ENCODE measurements at places on chromosomes 16 and 17. TPM values are rescaled to one million over a fixed set of nuclear protein-coding genes. Genes with fewer than 3 reads are reported as not detected.
A peak's percentile ranks its signal among the peaks of the same experiment; 100 is the strongest.

DNA sequence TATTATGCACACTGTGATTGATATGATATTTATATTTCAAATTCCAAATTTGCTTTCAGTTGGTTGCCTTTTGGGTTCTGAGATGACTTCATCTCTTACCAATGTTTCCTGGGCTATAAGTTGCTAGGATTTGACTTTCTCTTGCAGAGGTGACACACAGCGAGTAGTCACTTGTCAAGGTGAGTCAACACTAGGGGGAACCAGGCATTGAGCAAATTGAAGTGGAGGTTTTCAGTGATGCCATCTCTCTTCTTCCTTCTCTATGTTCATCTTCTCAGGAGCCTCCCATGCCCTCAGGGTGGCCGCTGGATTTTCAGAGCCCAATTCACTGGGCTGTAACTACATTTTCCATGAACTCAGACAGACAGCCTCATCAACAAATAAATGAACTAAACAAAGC lies 6.0 kb upstream of the CPD start:
- no peak for DNase-seq

DNA sequence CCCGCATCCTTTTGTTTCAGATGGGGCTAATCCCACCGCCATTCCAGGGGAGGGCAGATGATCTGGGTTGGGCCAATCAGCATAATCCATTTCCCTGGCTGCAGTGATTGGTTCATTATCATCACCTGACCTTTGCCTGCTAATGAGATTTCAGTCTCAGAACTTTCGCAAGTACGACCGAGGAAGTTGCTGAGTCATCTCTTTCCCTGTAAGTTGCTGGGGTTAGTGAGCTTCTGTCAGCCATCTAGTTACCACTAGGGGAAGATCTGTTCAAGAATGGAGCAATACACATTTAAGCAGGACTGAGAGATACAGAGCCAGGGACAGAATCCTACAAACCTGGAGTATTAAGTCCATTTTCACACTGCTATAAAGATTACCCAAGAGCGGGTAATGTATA lies 65.3 kb upstream of the NUDT7 start:
- no peak for DNase-seq

DNA sequence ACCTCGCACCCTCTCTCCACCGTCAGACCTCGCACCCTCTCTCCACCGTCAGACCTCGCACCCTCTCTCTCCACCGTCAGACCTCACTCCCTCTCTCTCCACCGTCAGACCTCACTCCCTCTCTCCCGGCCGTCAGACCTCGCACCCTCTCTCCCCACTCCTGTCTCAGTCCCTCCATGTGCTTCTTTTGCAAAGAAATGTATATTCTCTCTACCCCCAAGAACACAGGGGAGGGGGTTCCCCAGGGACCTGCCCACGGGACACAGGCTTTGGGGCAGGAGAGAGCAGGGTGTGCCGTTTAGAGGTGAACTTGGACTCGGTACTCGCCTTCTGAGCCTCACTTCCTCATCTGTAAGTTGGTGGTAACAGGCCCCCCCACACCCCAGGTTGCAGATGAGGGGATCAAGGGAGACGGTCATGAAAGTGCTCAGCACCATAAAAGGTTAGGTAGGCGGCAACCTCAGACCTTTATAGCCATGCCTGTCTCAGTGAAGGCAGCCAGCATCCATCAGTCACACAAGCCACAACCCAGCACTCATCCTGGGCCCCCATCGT lies 63.7 kb downstream of the RPH3AL start:
- no peak for DNase-seq

- DNase-seq = no peak
These were observed 15.4 kb upstream of the NDEL1 start for GRCh38 chr17:8420041-8420934.

The PRSS22 gene
- total RNA-seq = not detected

- no peak for DNase-seq
These were observed 5.4 kb downstream of the NDUFAF8 start for GRCh38 chr17:81244358-81245023.

GRCh38 chr17:12673788-12674187 lies 8.1 kb downstream of the MYOCD start:
- DNase-seq = no peak

The TIGD7 gene
- 2.1 TPM for total RNA-seq

- no peak for DNase-seq
These were observed 7.6 kb downstream of the CLEC10A start for GRCh38 chr17:7072406-7072805.

The GNPTG gene
- 45.9 TPM for total RNA-seq

- DNase-seq = no peak
These were observed 113.7 kb downstream of the ABCC6 start for GRCh38 chr16:16109453-16110110.

DNA sequence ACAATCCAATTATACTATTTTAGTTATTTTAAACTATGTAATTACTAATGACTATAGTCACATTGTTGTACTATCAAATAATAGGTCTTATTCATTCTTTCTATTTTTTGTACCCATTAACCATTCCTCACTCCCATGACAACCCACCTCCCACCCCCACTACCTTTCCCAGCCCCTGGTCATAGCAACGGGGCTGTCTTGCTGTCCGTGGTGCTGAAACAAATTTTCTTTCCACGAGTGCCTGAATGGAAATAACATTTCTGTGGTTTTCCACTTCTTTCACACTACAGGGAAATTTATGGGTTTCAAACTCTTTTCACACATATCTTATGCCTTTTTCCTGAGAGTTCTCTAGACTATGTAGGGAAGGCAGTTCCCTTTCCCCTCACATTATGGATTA lies 326.6 kb downstream of the PHKB start:
- no peak for DNase-seq

- no peak for DNase-seq
These were observed 2.4 kb upstream of the C16orf54 start for GRCh38 chr16:29747947-29748759.

DNA sequence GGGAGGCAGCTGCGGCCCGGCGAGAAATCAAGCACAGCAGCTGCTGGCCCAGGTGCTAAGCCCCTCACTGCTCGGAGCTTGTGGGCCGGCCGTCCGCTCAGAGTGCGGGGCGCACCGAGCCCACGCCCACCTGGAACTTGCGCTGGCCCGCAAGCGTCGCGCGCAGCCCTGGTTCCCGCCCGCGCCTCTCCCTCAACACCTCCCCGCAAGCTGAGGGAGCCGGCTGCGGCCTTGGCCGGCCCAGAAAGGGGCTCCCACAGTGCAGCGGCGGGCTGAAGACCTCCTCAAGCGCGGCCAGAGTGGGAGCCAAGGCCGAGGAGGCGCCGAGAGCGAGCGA lies 92.9 kb downstream of the HAPSTR1 start:
- no peak for DNase-seq

GRCh38 chr17:73706858-73707257 lies 62.6 kb upstream of the SDK2 start:
- DNase-seq = no peak

The CORO1A gene
- total RNA-seq = 4.3 TPM

DNA sequence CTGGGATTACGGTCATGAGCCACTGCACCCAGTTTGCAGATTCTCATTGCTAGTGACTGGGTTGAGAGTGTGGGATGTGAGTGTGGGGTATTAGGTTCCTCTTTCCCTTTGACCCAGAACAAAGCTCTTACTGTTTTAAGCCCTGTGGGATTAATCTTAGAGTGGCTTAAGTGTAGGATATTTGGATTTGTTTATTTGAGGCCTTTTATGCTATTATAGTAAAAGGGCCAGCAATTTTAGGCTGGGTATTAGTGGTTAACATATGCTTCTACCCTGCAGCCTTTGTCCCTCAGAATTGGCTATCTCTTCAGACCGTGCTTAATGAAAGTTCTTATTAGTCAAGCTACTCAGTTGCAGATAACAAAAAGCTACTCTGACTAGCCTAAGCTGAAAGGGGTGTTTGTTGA lies 3.2 kb downstream of the SGF29 start:
- no peak for DNase-seq

The MYL11 gene
- total RNA-seq = not detected

The CCDC200 gene
- not detected for total RNA-seq

- DNase-seq = no peak
These were observed 27.3 kb upstream of the NAT9 start for GRCh38 chr17:74803388-74803930.

DNA sequence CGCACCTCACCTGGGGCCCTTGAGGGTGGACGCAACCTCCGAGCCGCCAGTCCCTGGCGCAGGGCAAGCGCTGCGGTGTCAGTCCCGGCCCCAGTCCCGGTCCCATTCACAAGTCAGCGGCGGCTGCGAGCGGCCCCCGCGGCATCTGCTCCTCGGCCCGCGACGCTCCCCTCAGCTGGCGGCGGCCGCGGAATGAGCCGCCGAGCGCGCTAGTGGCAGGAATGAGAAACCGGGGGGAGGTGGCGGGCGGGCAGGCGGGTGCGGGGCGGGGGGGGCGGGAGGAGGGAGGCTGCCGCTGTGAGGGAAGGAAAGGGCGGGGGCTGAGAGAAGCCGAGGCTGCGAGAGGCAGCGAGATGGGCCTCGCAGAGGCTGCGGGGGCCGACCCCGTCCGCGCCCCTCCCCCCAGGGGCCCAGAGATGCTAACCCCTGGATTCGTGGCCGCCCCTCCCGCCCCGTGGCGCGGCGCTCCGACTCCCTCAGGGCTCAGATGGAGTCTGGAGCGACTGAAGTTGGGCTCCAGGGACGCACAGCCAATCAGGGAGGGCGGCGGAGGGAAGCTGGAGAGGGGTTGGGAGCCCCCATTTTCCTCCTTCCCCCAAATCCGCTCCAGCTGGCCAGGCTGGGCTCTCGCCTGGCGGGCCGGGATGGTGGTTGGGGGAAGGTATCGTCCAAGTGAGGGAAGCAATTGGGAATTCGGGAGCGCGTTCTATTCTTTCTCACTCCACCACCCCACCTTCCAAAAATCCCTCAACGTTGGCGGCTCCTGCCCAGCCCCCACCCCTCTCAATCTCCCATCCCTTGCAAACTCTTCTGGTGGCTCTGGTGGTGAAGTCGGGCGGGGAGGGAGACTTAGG lies at the start of gene CDH11:
CDH11 (minus strand) TSS at position 194 of the 854 bp plus-strand sequence. CDS start 117,194 bp downstream, outside the sequence.
- DNase-seq = peak; percentile 84

- DNase-seq = no peak
These were observed 35.3 kb upstream of the XYLT2 start for GRCh38 chr17:50310455-50311111.

- DNase-seq = no peak
These were observed 11.3 kb upstream of the AXIN2 start for GRCh38 chr17:65572581-65573281.

DNA sequence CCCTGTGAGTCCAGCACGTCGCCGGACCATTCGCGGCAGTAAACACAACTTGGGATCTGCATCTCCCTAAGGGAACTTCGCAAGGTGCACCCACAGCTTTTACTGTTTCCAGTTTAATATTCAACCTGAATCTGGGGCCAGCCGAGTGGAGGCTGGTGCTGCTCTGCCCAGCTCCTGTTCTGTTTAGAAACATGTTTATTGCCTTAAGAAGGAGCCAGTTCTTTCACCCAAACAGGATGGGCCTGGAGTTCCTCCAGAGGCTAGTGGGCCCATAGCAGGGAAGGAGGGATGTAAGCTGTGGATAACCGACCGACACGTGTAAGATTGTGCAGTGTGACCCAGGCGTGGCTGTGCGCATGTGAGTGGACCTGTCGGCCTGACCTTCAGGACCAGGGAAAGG lies 17.4 kb downstream of the TBC1D24 start:
- no peak for DNase-seq

DNA sequence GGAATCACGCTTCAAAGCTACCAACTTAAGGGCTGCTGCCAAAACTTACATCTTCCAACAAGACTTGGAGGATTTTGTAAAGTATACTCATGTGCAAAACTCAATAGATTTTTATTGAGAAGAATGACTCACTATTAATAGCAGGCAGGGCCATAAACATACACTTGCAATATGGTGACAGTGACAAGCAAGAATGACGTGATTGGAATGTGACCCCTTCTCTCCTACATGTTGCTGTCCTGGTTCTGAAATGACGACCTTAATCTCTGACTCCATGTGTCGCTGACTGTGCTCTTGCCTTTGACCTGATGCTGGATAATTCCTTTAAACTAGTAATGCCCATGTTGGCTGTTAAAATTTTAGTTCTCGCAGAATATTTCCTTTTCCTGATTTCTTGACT lies 174.5 kb downstream of the PARN start:
- peak; percentile 37 for DNase-seq

Data from SJSA1 (cell line).